Aorta (tissue), 5 donors: ENCODE measurements at places on chromosomes 2 and 18. TPM values are rescaled to one million over a fixed set of nuclear protein-coding genes. Genes with fewer than 3 reads are reported as not detected.

RBM45 gene
- 12.9 TPM for total RNA-seq

SH2D6 gene
- total RNA-seq, result not detected

TCF7L1 gene
- 35.7 TPM for total RNA-seq

ANKRD53 gene
- 3.3 TPM for total RNA-seq

TUBA4A gene
- total RNA-seq, result 44.3 TPM

CFAP53 gene
- 0.39 TPM for total RNA-seq

NETO1 gene
- 3.8 TPM for total RNA-seq

SNORC gene
- 2.5 TPM for total RNA-seq

CTDP1 gene
- total RNA-seq, result 18.5 TPM

MEX3C gene
- 31.7 TPM for total RNA-seq

G6PC2 gene
- 0.23 TPM for total RNA-seq

TNFRSF11A gene
- 8.2 TPM for total RNA-seq

MBD5 gene
- total RNA-seq, result 53.8 TPM

DSEL gene
- total RNA-seq, result 16.9 TPM

SRD5A2 gene
- not detected for total RNA-seq

- DNase-seq, result no peak
Observed at GRCh38 chr18:65737471-65737955, 13.3 kb upstream of the CDH7 start.

DNA sequence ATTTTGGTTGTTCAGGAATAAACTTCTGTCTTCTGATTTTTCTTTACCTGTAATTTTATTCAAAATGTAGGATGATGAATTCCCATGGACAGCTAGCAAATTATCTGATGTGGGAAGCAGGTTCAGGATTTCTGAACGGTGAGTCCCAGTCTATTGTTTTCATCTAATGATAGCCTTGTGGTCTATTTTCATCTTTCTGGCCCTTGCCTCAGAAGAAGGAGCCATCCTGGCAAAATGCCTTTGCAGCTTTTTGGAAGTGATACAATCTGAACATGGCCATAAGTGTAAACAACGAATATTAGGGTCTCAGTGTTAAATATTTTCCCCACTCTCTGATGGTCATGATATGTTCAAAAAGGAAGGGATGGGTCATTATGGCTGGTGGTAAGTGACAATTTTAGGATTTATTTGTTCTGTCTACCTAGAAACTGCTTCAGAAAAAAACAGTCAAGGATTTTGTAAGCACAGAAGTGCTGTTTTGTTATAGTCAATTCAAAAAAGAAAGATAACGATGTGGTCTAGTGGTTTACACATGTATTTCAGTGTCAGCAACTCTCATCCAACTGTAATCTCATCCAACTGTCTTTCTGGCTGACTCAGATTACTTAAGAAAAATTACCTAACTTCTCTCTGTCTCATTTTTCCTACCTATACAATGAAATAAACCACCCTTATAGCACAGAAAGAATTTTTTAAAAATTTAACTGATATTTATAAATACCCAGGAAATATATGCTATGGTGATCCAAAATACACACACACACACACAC is 272.6 kb upstream of the ERBB4 start:
- no peak for DNase-seq

DNA sequence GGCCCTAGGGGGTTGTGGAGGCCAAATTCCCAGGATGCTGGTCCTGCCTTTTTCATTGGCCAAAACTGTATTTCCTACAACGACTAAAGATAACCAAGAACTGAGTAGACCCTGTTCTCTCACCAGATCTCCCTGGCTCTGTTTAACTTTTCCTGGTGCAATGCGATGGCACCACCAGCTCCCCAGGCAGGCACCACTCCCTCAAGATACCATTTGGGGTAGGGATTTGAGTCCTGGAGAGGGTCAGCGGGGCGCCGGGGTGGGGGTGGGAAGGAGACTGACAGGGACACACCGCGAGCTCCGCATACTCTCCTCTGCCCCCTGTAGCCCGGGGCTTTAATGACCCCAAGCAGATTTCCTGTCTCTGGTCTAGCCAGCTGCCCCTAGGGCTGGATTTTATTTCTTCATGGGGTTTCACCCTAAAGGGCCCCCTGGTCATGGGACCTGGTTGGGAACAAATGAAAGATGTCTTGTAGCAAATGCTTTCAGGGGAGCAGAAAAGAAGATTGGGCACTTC is 7.3 kb downstream of the SIX2 start:
- DNase-seq, result no peak

DNA sequence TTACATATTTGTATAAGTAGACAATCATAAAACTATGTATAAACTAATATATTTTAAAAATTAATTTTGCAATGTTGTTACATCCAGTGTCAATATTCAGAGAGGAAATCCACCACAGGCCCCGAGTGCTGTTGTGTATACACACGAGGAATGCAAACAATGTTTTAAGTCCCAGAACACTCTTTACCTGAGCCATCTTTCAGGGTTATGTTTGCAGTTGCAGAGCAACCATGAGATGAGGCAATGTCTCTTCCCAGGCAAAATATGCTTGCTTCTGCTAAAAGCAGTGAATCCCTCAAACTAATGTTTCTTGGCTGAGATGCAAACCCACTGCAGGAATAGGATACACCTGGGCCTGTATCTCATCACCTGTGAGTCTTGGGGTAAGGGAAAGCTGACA is 91.3 kb downstream of the ASXL2 start:
- no peak for DNase-seq

DNA sequence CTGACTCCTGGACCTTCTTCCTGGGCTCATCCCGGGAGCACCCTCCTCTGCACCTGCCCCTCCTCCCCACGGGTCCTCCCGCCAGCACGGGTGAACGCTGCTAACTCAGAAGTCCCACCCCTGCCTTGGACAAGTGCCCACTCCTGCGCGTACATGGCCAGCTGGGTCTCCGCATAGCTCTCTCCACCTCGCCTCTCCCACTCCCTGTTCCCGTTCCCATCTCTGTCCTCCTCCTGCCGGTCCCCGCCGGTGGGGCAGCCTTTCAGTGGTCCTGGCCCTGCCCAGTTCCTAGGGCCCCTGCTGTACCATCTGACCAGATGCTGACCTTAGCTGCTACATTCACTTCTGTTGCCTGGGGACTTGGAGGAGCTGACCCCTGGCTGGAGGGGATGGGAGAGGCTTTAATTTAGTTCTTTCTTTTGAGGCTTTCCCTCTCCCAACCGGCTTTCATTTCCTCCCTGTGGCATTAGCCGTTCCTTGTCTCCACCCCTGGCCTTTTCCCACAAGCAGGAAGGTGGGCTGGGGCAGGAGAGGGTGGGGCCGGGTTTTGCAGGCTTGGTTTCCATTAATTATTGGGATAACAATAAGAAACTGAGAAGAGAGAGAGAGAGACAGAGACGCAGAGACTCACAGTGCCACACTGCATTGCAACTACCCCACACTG is 136.1 kb downstream of the SH3BP4 start:
- DNase-seq, result peak; percentile 65

GRCh38 chr2:1590596-1591460 is 153.5 kb downstream of the PXDN start:
- DNase-seq, result peak; percentile 61

DNA sequence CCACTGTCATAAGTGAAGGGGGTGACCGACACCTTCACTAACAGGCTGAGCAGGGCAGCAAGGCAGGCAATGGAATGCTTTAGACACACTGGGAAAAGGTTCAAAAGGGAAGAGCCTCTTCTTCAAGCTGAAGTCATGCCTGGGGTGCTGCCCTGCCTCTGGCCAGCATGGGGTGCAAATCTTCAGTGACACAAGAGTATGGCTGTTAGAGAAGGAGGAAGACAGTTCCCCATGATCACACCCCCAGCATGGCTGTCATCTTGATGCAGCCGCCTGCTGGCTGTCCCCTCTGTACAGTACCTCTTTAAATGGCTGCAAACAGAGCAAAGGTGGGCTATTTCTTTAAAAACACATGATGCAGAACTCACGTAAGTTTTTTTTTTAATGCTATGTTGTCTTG is 71.9 kb downstream of the INPP4A start:
- DNase-seq, result no peak

DNA sequence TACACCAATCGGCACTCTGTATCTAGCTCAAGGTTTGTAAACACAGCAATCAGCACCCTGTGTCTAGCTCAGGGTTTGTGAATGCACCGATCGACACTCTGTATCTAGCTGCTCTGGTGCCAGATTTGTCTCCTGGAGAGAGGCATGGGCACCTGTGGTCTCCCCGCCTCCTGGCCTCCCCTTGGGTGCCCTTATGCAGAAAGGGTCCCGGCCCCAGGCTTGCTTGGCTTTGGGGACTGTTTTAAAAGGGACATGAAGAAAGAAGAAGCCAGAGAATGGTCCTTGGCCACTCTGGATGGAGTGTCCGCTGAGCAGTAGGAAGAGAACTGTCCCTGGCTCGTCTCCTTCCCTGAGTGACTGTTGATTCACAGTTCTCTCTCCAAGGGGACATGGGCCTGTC is 11.5 kb upstream of the ALPP start:
- peak; percentile 7 for DNase-seq

- no peak for DNase-seq
Observed at GRCh38 chr2:48728840-48729239, 26.7 kb downstream of the LHCGR start.

- peak; percentile 75 for DNase-seq
Observed at GRCh38 chr18:79511671-79512301, 116.1 kb downstream of the NFATC1 start.

DNA sequence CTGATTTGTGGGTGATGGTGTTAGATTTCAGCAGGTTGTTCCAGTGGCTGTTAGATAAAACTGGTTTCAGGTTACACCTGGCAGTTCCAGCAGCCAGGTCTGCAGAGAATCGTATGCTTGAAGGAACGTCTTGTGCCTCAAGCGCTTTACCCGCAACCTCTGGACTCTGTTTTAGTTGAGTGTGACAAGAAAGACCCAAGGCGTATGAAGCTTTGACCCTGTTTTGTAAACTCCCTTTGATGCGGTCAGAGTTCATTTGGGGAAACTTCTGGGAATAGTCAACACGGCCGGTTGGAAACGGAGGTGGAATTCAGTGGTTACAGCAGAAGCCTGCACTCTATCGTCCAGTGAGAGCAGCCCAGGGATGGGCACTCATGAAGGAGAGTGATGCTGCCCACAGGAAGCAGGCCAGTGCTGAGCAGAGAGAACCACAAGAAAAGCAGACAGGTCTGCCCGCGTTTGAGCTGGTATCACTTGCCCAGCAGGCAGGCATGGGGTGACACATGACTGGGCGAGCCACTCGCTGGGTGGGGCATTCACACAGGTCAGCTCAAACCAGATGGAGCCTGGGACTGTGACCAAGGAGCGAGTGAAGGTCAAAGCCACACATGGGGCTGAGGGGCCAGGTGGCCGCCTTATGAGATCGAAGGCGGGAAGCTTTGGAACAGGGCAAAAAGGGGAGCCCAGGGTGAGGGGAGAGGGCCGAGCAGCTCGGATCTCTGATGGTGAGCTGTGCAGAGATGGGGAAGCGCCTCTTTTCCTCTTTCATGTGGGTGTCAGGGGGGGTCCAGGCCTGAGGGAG is 99.6 kb upstream of the MBOAT2 start:
- DNase-seq, result no peak

- DNase-seq, result no peak
Observed at GRCh38 chr2:135494503-135494902, 36.5 kb downstream of the ZRANB3 start.

GRCh38 chr2:23269747-23270146 is 115.2 kb upstream of the KLHL29 start:
- no peak for DNase-seq

- DNase-seq, result no peak
Observed at GRCh38 chr2:219547621-219548020, 3.8 kb downstream of the TMEM198 start.

- DNase-seq, result no peak
Observed at GRCh38 chr2:169822785-169823392, 1.8 kb downstream of the METTL5 start.

DNA sequence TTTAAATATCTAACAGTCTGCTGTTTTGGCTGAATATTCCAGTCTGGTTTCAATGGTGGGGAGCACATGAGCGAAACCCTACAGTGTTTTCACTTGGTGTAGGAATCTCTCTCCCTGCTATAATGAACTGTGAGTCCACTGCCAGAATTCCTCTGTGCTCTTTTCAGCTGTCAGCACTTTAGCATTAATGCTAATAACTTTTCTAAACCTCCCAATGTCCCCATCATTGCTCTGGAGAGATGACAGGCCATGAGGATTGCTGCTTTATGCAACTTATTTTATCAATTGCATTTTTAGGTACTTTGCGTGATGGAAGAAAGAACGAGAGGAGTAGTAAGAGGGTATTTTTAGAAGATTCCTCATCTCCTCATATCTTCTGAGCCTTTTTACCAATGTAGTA is 25.3 kb downstream of the STK39 start:
- DNase-seq, result no peak

DNA sequence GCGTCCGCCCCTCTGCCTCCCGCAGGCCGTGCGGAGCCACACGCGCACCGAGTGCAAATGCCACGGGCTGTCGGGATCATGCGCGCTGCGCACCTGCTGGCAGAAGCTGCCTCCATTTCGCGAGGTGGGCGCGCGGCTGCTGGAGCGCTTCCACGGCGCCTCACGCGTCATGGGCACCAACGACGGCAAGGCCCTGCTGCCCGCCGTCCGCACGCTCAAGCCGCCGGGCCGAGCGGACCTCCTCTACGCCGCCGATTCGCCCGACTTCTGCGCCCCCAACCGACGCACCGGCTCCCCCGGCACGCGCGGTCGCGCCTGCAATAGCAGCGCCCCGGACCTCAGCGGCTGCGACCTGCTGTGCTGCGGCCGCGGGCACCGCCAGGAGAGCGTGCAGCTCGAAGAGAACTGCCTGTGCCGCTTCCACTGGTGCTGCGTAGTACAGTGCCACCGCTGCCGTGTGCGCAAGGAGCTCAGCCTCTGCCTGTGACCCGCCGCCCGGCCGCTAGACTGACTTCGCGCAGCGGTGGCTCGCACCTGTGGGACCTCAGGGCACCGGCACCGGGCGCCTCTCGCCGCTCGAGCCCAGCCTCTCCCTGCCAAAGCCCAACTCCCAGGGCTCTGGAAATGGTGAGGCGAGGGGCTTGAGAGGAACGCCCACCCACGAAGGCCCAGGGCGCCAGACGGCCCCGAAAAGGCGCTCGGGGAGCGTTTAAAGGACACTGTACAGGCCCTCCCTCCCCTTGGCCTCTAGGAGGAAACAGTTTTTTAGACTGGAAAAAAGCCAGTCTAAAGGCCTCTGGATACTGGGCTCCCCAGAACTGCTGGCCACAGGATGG is 7.1 kb upstream of the WNT10A start:
- DNase-seq, result no peak

DNA sequence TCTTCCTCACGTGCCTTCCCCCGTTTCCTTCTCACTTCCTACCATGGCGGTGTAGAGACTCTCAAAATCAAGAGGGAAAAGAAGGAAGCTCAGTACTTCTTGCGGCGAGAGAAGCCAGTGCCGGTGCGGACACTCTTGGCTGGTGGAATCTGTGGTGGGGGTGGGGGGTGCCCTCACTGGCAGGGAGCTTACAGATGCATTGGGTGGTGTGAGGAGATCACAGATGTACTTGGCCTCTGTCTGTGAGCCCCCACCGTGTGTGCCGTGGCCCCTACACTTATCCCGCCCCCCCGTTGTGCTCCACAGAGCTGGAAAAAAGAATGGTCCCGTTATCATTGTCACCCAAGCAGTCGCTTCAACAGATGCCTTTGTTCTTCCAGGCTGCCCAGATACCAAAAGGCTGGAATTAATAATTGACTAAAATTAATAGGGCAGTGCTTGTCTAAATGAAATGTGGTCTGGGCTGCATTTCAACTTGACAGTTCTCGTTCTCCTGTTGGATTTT is 79.8 kb downstream of the VAPA start:
- no peak for DNase-seq

GRCh38 chr18:79058007-79058406 is 11.2 kb upstream of the ATP9B start:
- no peak for DNase-seq

GRCh38 chr2:44201648-44202165 is 33.0 kb downstream of the PPM1B start:
- no peak for DNase-seq

- no peak for DNase-seq
Observed at GRCh38 chr2:1415501-1415900, 2.2 kb downstream of the TPO start.
